Brain microvascular endothelial cell (primary cell): ENCODE measurements at places on chromosomes 11 and 22.

DNA sequence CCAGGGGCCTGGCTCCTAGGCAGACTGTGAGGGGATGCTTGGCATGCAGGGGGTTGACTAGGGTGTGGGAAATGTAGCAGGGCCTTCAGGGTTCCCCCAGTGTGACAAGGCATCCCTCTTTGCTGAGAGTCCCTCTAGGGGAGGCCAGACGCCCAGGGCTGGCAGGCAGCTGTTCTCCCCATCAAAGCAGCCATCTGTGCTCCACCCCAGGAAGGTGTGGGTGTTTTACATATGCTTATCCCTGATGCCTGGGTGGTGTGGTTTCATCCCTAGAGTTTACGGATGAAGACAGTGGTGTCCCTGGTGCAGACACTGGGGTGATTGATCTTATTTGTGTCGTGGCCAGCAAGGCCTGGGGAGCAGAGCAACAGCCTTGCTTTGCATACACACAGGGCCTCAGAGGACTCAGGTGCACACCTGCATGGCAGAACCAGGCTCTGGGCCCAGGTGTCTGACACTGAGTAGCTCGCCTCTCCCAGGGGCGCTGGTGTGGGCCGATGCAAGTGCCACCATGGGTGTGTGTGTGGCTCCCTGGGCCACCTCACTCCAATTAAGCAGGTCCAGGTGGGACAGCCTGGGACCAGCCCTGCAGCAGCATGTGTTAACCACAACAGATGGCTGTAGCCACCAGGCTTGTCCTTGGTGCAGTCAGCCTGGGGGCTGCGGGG, 74.2 kb downstream of the MED15 start:
- no peak for DNase-seq

DNA sequence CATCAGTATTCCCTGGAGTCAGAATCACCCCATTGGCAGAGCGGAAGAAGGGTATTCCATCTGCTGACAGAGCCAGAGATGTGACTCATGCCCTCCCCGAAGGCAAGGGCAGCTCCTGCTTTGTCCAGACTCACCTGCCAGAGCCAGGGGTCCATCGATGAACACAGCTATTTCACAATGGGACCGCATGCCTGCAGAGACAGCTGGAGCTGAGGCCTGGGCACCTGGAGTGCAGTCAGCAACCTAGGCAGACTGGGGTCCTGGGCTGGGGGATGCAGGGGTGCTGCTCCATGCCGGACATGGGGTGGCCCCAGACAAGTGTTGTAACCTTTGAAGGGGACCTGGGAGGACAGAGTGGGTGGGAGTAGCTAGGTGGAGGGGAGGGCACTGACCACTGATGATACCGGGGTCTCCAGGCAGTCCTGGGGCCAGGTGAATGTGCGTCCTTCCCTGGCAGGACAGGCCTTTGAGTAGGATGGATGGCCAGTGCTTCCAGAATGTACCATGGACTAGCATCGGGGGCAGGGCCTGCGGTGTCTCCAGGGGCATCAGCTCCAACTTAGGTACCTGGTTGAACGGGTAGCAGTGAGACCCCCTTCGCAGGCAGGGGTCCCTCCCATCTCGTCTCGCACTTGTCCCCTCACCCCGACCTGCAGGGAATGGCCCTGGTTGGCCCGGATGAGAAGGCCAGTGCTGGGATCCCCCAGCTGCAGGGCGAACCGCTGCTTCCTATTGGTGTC, 1.7 kb downstream of the TRPT1 start:
- no peak for DNase-seq

- DNase-seq = peak; percentile 69
Observed at GRCh38 chr11:33257897-33258630, 883 bp downstream of the HIPK3 start.

GRCh38 chr11:130825561-130825960, 90.7 kb downstream of the SNX19 start:
- DNase-seq = no peak

GRCh38 chr11:118592616-118593367, 14.6 kb upstream of the PHLDB1 start:
- no peak for DNase-seq

DNA sequence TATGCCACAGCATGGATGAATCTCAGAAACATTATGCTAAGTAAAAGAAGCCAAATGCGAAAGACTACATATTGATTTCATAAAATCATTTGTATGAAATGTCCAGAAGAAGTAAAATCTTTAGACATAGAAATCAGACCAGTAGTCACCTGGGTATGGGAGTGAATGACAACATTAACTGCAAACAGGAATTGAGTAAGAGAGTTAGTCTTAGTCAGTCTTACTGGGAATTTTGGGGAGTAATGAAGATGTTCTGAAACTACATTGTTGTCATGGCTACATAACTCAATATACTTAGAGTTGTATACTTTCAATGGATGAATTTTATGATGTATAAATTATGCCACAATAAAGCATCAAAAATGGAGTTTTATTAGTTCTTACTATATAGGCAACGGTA, 107.8 kb upstream of the CHORDC1 start:
- no peak for DNase-seq

DNA sequence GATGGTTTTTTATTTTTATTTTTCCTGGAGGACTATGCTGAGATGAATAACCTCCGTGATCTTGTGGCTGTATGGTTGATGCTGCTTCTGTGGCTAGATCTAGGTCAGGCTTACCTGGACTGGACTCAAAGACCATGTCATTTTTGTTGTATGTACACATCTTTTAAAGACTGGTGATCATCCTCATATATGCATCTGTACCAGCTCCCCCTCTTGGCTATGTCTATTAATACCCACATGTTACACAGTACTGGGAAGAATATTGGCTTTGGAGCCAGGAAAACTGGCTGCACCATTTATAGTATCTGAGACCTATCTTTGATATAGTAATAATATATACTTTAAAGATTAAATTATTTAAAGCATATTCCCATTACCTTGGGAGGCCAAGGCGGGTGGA, 18.4 kb upstream of the PITPNB start:
- no peak for DNase-seq

DNA sequence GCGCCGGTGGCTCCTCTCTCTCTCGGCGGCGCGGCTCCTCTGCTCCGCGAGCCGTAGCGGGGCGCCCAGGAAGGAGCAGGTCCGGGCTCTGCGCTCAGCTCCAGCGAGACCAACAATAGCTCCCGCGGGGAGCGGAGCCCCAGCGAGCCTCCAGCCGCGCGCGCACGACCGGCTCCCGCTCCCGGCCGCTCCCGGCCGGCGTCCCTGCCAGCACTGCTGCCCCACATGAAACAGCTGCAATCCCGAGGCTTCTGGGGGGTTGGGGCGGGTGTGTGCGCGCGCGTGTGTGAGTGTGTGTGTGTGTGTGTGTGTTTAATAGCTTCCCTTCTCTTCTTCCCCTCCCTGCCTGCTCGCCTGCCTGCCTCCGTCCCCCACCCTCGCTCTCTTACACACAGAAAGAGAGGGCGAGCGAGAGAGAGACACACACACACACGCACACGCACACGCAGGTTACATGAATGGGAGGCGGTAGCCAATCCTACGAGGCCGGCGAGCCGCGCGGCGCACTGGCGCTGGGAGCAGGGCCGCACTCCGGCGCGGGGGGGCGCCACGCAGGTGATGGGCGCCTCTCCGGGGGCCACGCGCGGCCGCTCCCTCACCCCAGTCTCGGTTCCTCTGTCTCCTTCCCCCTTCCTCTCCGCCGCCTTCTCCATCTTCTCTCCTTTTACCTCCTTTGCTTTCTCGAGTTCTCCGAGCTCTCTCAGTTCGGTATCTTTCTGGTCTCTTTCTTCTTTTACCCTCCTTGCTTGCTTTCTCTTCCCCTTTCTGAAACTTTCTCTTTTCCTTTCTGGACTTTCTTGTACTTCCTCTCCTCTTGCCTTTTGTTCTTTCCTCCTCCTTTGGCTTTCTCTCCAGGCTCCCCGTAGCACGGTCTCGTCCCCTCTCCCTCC, at the start of gene TENM4:
Gene TENM4, minus strand, starts transcription at position 460 of the 890 bp plus-strand sequence. CDS start 371,086 bp downstream, outside the sequence.
- no peak for DNase-seq

GRCh38 chr11:48007677-48008076, 27.3 kb downstream of the PTPRJ start:
- DNase-seq = no peak

- DNase-seq = no peak
Observed at GRCh38 chr11:133533205-133533604, 904 bp upstream of the OPCML start.

DNA sequence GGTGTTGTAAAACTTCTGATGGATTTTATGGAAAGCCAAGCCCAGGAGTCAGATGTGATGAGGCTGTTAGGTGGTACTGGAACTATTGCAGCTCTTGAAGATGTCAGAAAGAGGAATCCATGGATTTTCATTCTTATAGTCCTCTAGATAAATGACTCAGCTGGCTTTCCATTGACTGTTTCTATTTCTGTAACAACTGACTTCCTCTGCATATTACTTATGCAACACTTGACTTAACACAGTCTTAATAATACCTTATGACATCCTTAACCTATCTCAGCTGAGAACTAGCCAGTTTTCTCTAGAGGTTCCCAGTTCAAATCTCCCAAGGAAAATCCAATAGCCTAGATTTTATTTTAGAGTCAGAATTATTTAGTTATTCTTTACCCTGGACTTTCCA, 263.8 kb downstream of the LUZP2 start:
- DNase-seq = no peak

GRCh38 chr11:30310623-30311022, 12.3 kb upstream of the ARL14EP start:
- DNase-seq = no peak

- DNase-seq = no peak
Observed at GRCh38 chr11:2385156-2386151, 8.3 kb downstream of the CD81 start.

DNA sequence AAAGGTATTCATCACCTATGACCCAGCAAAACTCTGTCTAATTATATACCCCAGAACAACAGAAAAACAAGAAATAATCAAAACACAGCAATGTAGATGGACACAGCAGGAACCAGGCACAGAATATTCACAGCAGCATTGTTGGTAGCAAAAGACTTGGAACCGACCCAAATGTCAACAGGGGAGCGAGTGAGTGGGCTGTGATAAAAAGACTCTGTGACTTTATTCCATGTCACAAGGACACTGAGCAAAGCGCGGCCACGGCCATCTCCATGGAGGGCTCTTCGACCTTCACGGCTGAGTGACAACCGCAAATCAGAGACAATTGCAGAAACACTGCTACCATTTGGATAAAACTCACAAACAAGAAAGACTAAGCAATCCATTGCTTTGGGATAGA, 1373.1 kb downstream of the TBC1D22A start:
- no peak for DNase-seq

DNA sequence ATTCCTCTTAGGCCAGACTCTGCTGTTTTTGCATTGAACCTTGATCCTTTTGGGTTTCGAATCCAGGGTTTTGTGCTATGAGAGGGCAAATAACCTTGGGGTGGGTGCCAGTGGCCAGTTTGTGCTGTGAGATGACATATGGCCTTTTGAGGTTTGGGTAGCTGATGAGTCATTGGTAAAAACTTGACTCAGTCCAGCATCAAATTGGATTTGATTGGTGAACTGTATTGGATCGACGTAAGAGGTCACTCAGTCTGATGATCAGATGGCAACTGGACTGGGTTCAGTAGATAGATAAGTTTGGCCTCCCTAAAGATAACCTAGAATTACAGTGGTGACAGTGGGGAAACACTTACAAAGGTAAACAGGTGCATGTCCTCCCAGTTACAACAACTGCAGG, 41.0 kb upstream of the XKR3 start:
- DNase-seq = no peak

DNA sequence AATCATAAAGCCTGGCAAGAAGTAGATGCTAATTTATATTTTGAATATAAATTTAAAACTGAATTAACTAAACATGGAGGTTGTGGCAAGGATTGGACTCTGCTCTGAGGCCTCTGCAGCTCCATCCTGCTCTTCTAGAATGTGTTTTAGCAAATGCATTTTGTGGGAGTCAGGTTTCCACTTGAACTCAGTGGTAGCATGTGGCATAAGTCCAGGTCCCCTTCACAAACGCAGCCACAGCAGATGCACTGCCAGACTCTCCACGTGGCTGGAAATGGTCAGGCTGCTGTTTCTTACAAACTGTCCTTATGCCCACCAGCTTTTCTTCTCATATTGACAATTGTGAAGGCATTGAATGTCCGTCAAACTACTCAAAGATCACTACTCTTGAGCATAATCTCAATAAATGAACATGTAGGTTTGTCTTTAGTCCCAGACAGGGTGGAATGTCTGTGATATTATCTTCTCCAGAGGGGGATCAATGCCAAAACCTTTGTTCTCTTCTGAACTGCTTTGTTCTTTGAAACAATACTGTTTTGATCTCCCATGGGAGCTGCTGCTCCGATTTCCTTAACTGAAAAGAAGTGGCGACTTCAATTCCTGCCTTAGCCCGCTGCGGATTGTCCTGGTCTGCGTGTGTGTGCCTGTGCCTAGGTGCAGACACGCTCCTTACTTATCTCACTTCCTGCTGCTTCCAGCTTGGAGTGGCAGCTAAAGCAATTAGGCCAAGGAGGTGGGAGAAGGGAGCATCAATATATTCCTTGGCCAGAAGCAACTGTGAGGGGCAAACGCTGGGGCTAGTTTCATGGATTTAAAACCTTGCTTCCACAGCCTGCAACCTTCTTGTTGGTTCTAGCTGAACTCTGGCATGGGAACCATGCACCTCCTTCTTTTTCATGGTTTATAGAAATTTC, 24.2 kb downstream of the EIF4G2 start:
- no peak for DNase-seq

DNA sequence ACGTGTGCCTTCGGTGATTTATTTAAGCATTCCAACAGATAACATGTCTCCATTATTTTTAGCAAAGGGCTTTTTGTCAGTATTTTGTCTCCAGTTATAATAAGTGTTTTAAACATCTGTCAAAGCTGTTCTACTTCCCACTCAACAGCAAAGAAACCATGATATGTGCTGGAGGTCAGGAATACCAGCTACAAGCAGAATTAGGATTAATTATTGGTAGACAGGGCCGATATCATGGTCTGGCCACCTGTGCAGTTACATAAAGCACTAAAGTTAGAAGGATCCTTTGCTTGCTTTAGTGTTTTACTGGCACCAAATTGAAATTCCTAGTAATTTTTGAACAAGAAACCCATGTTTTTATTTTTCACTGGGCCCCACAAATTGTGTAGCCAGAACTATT, 591.3 kb upstream of the ARHGAP42 start:
- DNase-seq = no peak

DNA sequence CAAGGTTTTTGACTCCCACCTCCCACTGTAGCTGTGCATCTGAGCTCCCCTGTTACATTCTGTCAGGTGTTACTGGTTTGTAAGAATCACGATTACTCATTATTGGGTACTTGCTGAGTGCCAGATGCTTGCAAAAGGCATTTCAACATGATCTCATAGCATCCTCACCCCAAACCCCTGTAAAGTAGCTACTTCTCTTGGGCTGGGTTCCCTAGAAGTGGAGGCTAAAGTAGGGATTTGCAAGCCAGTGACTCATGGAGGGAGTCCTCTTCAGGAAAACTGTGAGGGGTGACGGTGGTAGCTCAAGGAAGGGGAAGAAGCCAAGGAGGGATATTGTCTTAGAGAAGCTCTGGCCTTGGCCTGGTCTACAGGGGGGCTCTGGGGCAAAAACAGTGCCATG, 78.6 kb downstream of the TIMP3 start:
- DNase-seq = no peak

DNA sequence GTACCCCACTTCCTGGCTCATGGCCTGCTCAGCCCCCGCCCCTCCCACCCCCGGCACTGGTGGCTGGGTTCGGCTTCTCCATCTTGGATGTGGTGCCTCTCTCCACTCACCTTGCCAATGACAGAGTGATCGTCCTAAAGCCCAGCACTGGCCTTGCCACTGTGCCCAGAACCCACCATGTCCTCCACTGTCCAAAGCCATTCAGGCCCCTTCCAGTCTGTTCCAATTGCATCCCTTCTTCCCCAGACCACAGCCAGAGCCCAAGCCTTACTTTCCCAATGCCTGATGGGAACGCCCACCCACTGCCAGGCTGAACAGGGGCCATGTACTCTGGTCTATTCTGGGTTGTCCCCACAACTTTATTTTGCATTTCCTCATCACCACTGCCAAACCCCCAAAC, 625.8 kb upstream of the B3GAT1 start:
- DNase-seq = no peak
